Stimulated activated CD4-positive, alpha-beta T cell treated with anti-CD3 and anti-CD28 coated beads, Interleukin-4, amount 100 ng/mL, for 48 hours (primary cell): ENCODE measurements at places on chromosomes 7 and 10.
A peak's percentile ranks its signal among the peaks of the same experiment; 100 is the strongest.

- no peak for DNase-seq
Measured at GRCh38 chr7:16571941-16572340, 45.3 kb downstream of the LRRC72 start.

GRCh38 chr7:2431260-2431867 is 28.0 kb downstream of the CHST12 start:
- peak; percentile 34 for DNase-seq

DNA sequence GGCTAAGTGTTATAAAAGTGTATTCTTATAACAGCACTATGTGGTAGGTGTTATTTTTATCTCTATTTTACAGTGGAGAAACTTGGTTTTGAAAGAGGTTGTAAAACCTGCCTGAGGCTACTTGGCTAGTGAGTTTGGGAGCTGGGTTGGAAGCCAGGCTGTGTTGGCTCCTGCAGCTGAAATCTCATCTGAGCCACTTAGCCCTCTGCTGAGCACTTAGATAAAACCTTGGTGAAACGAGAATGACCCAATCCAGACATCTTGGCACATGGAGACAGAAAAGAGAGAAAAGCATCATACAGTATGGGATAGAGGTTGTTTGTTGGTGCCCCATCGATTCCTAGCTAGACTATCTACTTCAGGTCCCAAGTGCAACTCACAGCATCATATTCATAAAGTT is 37.4 kb downstream of the BLNK start:
- no peak for DNase-seq

DNA sequence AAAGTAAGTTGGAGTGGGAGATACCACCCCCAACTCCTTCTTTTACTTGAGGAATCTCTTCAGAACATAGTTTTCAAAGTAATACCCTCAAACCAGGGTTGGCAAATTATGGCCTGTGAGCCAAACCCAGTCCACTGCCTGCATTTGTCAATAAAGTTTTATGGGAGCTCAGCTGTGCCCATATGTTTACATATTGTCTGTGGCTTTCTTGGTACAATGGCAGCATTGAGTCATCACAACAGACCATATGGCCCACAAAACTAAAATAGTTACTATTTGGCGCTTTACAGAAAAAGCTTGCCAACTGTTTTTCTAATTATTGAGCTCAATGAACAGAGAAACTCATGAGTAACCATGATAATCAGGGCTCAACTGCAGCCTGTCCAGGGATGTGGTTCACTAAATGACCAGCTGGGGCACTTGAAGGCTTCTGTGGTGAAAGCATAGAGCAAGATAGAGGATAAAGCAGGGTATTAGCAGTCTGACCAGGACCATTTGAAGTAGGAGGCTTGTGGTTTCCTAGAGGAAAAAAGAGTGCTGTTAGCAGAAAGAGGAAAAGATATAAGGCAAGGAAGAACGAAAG is 196.0 kb upstream of the GRB10 start:
- DNase-seq, result no peak

DNA sequence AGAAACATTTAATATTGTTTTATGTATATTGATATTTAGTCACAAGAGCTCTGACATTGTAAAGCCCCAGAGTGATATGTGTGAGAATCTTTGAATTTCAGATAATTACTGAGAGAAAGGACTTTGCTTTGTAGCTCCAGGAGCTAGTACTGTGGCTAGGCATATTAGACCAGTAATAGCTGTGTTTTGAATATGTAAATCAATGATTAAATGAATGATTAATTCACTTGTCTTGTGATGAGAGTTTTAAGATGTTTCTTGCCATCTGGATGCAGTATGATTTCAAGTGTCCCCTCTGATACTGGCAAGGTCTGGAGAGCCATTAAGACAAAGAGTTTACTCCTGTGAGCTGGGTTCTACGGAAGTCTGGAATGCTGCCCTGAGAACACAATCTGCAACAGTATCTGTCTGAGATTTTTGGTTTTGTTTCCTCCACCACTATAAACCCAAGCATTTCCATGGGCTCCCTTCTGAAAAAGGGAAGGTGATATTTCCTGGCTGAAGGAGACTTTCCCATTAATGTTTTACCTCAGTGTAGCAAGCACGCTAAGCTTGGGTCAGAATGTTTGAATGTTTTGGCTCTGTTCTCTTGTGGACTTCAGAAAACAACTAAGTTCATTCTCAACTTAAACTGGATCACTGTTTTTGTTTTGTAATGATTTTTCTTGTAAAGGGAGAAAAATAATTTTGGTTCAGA is 61.3 kb upstream of the BICC1 start:
- DNase-seq, result no peak

DNA sequence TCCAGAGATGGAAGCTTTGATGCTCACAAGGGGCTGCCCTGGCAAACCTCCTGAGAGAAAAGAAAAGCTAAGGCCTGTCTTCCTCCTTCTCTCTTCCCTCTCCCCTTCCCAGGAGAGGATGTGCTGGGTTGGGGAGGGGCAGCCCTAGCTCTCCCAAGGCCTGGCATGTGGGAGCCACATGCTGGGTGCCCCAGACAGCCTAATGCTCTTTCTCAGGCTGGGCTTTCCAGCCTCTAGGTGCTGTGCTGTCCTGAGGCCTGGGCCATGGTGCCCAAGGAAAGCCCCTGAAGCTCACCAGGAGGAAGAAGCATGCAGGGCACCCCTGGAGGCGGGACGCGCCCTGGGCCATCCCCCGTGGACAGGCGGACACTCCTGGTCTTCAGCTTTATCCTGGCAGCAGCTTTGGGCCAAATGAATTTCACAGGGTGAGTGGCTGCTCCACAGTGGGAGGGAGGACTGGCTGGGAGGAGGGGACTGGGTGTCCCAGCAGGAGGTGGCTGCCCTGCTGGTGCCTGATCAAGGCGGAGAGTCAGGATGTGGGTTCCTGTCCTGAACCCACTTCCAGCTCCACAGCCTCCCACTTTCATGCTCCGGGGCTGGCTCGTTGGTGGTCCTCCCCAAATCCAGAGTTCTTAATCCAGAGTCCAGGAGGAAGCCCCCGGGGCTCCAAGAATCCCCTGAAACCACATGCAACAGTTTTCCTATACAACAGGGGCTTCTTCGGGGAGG is 1.7 kb downstream of the CPA5 start:
- DNase-seq, result no peak

- no peak for DNase-seq
Measured at GRCh38 chr10:114172216-114172615, 1.8 kb downstream of the CCDC186 start.

GRCh38 chr7:34603711-34604444 is 54.1 kb upstream of the NPSR1 start:
- no peak for DNase-seq

GRCh38 chr10:13271552-13272163 is 28.2 kb downstream of the PHYH start:
- DNase-seq, result peak; percentile 32

- DNase-seq, result no peak
Measured at GRCh38 chr10:58781873-58782488, 269.3 kb downstream of the BICC1 start.

GRCh38 chr7:155203059-155203881 is 94.4 kb upstream of the INSIG1 start:
- no peak for DNase-seq

DNA sequence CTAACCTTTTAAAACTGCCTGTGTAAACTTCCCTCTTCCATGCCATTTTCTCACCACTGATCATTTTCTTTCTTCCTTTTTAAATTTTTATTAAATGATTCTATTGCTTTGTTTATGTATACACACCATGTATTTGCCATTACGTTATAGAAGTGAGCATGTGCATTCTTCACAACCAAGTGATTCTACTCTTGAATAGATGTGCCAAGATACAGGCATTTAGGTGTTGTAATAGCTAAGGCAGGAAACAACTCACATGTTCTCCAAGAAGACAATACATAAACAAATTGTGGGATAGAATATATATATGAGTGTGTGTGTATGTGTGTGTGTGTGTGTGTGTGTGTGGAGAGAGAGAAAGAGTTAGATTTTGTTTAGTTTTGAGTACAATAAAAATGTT is 202.6 kb upstream of the SEMA3E start:
- no peak for DNase-seq

DNA sequence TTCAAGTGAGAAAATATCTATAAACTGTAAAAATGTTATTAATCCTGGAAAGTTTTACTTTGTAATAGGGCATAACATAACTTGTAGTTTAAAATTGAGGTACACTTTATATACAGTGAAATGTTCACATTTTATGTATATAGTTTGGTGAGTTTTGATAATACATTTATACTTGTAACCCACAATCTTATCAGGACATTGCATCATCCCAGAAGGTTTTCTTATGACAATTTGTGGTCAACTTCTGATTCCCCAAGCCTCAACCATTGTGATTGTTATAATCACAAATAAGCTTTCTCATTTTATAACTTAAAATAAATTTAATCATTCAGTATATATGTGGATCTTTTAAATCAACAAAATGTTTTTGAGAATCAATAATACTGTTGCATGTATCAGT is 151.1 kb downstream of the TFPI2 start:
- DNase-seq, result no peak

DNA sequence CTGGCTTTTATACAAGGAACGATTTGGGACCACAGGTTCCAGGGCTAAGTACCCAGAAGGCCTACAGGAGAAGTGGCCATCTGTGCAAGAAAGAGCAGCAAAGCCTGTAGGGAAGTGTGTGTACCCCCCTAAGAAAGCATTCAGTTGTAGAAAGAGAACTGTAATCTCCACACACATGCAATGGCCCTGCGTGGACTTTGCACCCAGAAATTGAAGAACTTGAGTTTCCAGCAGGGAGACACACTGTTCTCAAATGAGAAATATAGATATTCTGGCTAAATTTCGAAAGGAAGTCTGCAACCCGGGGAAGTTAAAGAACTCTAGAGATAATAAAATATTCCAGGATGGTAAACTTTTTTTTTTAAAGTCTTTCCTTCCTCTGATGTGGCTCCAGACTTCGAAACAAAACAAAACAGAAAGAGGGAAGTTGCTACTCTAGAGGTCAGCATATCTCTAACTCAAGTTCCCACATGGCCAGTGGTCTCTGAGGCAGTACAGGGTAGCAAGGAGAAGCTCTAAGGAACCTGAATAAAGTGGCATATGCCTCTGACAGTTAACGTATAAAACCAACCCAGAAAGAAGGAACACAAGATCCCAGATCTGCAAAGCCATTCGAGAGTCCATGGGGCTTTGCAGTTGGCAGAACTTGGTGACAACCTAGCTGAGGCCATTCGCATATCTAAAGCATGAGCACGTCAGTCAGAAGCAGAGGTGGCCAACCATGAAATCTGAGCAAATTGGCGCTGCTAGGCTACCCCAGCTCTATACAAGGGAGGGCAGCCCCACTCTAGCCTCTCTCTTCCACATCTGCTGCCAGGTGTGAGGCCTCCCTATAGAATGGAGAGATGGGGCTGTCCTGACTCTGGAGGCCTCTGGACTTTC is 56.6 kb downstream of the ELMO1 start:
- DNase-seq, result no peak

DNA sequence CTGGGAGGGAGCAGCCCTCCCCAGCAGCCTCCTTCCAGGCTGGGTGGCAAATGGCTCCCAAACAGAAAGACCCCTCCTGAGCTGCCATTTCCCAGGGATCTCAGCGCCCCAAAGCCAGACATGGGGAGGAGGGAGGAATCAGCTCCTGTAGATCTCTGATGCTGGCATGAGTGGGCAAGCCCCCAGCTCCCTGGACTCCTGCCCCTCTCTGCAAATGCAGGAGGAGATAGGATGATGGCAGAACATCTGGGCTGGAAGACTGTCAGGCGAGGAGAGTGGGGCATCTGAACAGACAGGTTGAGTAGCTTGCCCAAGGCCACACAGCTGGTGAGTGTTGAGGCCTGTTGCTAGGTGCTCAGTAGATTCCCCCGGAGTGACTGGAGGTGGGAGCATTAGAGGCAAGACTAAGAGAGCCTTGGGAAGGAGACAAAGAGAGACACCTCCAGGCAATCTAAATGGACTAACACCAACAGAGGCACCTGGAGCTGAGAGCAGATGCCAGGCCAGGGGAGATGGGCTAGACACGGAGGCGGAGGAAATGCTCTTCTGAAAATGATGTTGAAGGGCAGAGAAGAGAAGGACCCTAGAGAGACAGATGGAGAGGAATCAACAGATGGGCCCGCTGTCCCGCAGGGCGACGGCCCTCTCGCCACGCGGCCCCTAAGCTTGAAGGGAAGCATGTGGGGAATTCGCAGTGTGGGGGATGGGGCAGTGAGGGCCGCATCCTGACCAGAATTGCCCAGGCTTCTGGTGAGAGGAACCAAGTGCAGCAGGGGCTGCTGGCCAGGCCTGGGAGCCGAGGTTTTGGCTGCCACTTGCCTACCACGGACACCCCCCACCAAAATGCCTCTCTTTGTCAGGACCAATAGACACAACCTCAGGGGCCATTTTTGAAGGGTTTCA is 84.8 kb upstream of the LRRC4 start:
- no peak for DNase-seq

- no peak for DNase-seq
Measured at GRCh38 chr10:118255355-118255754, 86.8 kb downstream of the FAM204A start.

DNA sequence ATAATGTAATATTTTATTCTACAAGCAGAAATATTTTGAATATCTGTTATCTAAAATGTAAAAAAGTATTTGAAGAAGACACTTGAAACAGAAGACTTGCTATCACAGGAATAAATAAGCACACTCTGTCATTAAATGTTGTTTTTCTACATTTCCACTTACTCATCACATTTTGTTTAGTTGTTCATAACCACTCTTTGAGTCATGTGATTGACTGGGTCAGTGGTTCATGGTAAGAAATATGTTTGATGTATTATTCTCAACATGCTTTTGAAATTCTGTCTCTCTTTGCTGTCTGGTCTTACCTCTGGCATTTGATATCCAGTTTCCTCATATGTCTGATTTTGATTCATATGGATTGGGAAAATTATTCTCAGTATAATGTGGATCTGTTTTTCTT is 171.8 kb downstream of the SUGCT start:
- DNase-seq, result no peak

- no peak for DNase-seq
Measured at GRCh38 chr7:105245398-105246114, 143.2 kb downstream of the SRPK2 start.

DNA sequence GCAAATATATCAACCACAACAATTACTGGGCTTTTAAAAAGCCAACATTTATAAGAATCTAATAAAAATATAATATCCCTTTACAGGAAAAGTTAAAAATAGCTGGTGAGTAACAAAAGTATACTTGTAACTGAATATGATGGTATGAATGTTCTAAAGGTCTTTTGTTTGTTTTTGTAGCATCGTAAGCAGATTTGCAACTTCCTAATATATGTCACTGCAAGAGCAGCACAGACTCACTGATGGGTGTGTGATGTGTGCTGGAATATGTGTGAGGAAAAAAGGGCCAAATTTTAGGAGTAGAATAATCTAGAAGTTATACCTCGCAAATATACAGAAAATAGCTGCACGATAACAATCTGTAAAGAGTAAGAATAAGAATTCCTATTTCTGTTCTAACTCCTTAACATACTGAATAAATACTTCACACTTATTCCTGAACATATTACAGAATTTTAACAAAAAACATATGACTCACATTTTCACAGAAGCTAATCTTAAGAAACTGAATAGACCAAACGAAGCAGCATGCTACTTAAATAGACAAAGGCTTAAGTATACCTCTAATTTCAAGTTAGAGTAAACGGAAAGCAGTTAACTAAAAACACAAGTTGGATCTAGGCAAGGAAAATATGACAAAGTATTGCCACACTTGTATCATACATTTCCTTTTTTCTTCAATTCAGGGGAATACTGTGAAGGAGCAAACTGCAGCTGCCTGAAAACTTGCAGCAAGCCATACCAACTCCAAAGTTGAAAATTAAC is 9.6 kb downstream of the ETV1 start:
- no peak for DNase-seq
